Retina (tissue), 1 donor: ENCODE measurements at places on chromosomes 16 and 17.

DNA sequence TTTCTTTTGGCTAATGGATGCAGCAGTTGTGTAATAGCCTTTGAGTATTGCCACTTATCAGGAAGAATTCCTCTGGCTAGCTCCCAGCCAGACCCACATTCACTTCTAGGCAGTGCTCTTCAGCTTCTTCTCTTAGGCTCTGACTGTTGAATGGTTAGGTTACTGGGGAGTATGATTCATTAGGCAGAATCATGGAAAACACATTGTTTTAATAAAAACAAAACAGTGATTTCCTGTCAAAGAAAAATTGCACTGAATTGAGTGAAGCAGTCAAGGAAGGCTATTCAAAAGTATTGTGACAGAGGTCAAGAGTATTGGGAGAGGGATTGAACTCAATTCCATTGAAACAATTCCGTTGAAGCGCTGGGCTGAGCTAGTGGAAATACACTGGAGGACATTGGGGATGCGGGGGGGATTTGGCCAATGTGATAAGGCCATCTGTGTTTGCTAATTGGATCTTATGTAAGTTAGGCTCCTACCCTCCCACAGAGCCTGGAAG lies 68.0 kb downstream of the CNTNAP4 start:
- DNase-seq = no peak

DNA sequence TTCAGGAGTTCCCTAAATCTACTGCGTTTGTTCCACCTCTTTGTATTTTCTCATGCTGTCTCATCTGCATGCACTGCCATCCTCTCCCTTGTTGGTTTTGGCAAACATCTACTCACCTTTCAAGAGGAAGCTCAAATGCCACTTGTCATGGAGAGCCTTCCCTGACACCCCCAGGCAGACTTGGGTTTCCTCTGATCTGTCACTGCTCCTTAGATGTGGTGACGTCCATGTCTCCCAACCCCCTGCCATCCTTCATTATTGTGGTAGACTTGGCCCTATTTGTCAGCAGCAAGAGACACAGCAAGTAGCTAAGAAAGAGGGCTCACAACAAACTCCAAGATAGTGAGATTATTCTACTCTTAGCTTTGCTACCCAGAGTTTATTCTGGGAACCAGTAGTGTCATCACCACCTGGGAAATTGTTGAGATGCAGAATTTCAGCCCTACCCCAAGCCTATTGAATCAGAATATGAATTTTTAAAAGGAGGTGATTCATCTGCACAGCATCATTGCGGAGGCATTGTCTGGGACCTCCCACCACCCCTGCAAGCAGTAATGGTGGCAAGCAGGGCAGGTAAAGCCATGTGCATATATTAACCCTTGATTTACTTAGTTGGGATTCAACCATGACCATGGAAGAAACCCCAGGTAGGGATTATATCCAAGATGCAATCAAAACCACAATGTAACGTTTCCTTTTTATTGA lies 248.9 kb downstream of the SHISA9 start:
- DNase-seq = no peak

DNA sequence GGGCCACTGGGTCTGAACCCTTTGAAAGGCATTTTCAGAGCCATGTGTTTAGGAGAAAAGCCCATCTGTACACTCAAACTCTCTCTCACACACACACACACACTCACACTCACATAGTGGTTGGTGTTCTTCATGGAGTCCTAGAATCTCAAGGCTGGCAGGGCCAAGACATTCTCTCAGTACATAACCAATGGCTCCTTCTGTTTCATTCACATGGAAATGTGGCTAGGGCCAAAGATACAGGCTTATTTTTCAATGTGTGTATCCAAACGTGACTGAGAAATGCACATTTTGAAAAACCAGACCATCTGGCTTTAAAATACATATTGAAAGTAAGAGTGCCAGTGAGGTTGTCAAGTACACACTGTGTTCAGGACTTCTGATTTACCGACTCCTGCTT lies 59.0 kb upstream of the SALL1 start:
- DNase-seq = no peak

DNA sequence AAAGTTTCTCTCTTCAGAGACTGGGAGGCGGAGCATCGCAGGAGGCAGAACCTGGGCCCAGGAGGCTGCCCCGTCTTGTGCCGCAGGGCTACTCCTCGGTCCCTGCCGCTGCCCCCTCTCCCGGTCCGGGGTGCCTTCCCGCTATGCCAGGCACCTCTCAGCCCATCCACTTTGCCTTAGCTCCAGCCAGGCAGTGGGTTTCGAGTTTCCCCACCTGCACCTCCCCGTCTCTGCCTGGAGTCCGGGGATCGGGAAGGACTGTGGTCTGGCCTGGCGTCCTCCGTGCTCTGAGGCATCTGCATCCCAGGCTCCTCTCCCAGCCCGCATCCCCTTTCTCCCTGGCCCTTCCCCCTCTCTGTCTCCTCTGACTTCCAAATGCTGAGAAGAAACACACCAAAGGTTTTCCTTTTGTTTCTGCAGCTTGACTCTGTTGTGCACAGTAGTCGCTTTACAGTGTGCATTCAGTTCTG lies 26.8 kb upstream of the PIK3R6 start:
- DNase-seq = peak; percentile 29

- peak; percentile 77 for DNase-seq
Measured at GRCh38 chr17:81349397-81350319, 45.6 kb upstream of the BAHCC1 start.

DNA sequence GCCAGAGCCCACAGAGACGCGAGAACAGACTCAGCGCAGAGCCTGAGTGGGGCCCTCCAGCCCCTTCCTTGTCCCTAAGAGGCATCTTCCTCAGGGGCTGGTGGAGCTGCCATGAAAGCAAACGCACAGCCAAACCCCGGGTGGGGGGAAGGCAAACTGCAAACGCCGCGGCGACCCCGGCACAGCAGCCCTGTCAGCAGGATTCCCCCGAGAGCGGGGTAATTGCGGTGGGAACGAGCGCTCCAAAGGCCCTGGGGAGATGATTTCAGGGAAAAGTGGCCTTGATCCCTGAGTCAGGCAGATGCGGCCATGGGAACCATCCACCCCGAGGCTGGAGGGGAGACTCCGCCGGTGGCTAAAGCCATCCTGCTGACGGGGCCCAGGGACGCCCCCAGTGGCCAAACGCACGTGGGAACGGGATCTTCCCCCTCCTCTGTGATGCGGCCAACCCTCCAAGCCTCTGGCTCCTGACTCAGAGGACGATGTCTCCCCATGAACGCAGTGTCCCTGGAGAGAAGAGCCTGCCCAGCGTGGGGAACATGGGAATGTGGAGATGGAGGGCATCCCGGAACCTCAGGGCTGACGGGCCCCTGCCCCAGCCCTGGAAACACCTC lies 25.1 kb downstream of the SLC7A5 start:
- peak; percentile 65 for DNase-seq

GRCh38 chr16:68564382-68564985 lies 25.4 kb downstream of the ZFP90 start:
- no peak for DNase-seq
